Cardiac septum (tissue), 1 donor: ENCODE measurements at places on chromosomes 5 and 9.

DNA sequence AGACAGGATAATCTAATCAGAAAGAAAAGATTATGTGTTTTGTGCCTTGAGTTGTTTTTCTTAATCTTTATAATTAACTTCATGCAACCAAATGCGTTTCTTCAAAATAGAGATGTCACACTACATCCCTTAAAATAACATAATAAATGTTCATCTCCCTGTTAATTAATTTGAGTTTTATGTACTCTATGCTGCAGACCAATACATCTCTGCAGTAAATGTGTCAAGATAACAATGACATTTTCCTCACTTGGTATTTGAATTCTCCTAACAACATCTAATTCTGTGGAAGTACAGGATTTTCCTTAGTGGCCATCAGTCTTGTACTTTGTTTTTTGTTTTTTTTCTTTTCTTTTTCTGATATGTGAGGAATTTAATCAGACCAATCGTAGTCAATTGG is 279.2 kb upstream of the TYRP1 start:
- DNase-seq = no peak

DNA sequence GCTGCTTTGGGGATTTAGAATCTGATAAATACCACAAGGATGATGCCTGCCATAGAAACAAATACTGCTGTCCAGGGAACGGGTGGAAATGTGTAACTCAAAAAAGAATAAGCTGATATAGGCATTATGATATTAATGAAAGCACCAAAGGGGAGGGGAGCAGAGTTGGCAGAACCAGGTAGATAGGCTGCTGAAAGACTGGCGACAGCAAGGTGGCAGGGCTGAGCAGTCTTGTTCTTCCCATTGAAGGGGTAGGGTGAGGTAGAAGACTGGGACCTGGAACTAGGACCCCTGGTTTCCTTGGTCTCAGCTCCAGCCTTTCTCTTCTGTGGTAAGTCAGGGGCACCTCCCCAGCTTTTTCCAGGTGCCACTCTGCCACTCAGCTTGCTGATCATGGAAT is 31.4 kb upstream of the TMOD1 start:
- no peak for DNase-seq

DNA sequence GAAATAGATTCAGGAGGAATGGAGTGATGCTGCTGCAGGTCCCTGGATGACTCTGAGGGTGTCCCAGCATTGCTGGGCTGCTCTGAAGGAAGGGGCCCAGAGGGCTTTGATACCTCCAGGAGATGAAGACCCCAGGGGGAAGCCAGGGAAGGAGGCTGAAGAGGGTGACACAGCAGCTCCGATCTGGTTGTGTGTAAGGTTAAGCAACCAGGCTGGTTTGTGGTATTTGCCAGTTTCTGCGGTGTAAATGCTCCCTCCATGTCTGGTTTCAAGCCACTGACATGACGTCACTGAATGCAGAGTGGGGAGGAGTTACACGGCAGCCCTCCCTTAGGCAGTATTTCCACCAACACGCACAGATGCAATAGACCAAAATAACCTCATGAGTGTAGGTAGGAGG is 40.0 kb upstream of the ORM1 start:
- peak; percentile 29 for DNase-seq

DNA sequence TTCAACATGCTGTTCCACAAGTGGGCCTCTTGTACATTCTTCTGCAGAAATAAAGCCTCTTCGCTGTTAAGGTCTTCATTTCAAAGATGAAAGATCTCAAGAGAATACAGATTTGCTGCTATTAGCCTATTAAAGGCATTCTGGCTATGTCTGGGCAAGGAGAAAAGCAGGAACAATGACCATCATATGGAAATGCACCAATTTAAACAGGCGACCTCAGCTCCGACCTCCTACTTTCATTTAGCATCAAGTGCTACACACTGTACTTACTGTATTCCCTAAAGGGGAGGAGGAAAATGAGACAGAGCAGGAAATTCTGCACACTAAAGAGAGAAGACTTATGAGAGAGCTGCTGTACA is 64.8 kb downstream of the HABP4 start:
- no peak for DNase-seq

GRCh38 chr9:80934095-80934494 is 755.3 kb downstream of the TLE1 start:
- no peak for DNase-seq

- no peak for DNase-seq
These were observed 44.1 kb upstream of the VDAC1 start for GRCh38 chr5:134048864-134049263.
